ENCODE measurements at places on chromosomes 12 and 14.

- peak; percentile 82 for DNase-seq
Observed at GRCh38 chr12:121278169-121279070, 18.1 kb downstream of the CAMKK2 start.

- DNase-seq: no peak
Observed at GRCh38 chr12:238736-239398, 23.8 kb downstream of the SLC6A13 start.

DNA sequence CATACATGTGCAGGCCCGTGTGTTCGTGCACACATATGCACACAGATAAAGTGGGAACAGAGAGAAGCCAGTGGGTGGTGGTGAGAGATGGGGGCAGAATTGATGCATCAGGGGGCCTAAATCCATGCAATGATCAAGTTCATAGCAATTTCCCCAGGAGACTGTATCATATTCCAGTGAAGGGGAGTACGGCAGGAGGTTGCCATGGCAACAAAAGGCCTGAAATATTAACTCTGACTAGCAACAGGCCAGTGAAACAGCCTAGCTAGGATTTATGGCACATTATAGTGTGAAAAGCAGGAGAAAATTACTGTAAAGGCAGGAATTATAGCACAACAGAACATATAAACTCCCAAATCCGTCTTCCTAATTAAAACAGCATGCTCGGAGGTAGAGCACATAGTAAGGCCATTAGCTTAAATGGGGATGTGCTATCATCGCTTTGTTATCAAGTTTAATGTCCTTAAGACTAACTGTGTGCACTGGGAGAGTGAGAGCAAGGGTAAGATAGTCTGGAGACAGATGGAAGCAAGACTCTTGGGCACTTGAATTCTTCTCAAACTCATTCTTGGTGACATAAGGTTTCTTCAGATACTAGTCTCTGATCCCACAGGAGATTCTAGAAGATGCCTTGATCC lies 806.3 kb downstream of the DIO2 start:
- DNase-seq: no peak

- DNase-seq: no peak
Observed at GRCh38 chr12:50314636-50315312, 31.5 kb upstream of the LIMA1 start.

DNA sequence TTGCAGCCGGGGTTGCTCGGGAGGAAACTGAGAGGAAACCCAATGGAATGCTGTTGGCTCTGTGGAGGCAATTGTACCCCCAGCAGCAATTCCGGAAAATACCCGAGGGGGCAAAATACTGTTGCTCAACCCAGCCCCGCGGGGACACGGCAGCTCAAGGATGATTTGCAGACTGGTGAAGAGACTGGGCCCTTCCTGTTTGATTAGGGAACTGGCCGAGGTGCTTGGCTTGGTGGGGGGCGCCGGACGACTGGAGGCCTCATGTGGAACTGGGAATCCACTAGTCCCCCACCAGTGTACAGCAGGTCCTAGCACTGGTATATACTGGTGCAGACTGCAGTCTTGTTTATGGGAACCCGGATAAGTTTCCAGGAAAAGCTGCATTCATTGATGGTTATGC lies 10.3 kb upstream of the RNASE12 start:
- DNase-seq: no peak

DNA sequence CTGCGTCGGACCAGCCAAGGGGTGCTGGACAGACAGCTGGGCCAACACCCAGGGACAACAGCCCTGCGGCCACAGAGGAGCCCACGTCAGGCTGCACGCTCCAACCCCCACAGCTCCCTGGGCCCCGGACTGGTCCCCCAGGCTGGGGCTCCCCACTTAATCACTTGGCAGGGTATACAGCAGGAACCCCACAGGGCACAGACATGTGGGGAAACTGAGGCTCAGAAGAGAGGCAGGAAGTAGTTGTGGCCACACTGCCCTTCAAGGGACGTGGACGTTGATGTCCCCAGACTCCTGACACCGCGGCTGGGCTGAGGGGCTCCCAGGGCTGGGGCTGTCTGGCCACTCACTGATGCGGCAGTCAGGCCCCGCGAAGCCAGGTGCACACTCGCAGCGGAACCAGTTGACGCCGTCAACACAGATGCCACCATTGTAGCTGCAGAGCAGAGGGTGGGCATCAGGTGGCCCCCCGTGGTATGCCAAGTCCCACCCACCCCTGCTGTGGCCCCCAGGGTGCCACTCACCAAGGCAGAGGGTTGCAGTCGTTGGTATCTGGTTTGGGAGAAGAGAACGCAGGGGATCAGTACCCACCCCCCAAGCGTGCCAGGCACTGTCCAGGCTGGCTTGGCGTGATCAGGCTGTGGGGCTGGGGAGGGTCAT lies 21.5 kb downstream of the JAG2 start:
- DNase-seq: no peak

GRCh38 chr14:60951776-60952435 lies 29.0 kb downstream of the TRMT5 start:
- DNase-seq: no peak

GRCh38 chr14:102088012-102088792 lies 1.4 kb upstream of the HSP90AA1 start:
- DNase-seq: peak; percentile 71

DNA sequence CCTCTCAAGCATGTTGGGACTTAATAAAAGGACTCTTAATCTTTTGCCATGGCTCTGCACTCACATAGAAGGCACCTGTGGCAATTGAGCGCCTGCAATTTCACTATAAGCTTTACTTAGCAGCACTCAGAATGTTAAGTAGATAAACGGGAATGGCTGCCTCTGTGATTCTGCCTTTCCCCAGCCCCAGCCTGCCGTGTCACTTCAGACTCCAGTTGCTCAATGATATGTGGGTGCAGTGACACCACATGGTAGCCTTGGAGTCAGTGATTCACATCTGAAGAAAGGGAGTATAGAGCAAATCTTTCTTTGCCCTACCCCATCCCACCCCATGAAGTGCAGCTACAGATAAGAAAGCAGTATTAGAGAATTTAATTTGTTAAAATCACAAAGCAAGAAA lies 96.1 kb downstream of the ZFC3H1 start:
- no peak for DNase-seq

DNA sequence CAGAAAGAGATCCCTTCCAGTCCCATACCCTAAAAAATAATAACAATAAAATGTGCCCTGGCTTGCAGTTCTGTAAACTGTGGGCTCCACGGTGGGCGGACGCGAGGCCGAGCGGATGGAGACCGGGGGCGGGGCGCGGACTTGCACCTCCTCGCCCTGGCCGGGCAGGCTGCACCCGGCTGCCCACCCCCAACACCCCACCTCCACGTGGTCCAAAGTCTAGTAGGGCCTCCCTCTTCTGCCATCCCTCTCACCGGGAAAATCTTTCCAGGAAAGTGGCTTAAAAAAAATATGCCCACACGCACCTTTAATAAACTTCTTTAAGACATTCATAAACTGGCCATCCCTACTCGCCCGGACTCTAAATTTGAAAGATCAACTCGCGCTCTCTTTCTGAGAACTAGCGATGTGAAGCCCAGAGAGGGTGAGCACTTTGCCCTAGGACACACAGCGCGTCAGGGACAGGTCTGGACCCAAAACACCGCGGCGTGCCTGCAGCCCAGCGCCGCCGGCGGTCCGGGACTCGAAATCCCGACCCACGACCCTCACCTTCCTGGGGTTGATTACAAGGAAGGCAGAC lies 1.9 kb upstream of the BCL11B start:
- DNase-seq: no peak

DNA sequence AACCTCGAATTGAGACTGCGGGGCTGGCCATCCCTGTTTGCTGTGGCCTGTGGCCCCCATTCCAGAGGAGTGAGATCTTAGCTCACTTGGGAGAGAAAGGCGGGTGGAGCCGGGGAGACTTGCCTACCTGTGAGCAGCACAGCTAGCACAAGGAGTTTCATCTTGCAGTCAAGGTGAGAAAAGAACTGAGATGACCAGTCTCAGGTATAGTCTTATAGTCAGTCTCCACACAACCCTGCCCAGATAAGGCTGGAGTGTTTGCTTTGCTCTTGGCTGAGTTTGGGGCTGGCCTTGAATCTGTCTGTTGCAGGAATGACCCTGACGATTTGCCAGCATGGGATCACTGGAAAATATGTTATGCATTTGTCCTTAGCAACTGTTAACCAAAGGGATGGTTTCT lies at the start of gene PLA2G1B:
PLA2G1B (minus strand) TSS at position 187 of the 400 bp plus-strand sequence; CDS start at position 161, 26 bp downstream.
- no peak for DNase-seq

GRCh38 chr12:108080363-108080762 lies 48.7 kb upstream of the WSCD2 start:
- DNase-seq: no peak

GRCh38 chr12:79983986-79984620 lies 49.2 kb upstream of the PPP1R12A start:
- DNase-seq: no peak

DNA sequence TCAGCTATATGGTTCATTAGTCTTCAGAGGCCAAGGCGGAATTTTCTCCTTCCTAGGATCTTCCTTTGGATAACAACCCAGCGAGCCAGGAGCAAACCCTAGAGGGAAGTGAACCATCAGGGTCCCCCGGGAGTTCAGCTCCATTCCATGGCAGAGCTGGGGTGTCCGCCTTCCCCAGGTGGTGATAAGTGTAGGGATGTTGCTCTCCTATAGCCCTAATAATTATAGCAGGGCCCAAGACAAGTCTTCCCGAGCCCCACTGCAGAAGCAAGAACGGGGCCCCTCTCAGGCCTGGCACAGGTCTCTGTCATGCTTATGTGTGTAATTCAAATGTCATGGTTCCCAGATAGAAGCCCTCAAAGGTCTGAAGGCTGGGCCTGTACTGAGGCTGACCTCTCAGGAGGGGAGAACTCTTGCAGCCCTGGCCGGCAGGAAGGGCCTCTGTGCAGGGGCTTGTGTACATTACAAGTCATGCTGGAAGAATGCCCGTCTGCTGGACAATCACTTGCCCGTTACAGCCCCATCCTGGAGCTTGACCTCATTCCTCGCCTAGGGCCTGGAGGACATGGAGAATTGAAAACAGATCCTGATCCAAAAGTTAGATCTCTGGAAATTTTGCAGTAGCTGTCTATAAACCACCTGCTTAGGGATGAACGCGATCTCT lies 17.3 kb downstream of the LRTM2 start:
- DNase-seq: no peak
